ENCODE measurements at places on chromosomes 16 and 17.

- no peak for DNase-seq
Measured at GRCh38 chr17:77863814-77864161, 94.7 kb upstream of the TNRC6C start.

DNA sequence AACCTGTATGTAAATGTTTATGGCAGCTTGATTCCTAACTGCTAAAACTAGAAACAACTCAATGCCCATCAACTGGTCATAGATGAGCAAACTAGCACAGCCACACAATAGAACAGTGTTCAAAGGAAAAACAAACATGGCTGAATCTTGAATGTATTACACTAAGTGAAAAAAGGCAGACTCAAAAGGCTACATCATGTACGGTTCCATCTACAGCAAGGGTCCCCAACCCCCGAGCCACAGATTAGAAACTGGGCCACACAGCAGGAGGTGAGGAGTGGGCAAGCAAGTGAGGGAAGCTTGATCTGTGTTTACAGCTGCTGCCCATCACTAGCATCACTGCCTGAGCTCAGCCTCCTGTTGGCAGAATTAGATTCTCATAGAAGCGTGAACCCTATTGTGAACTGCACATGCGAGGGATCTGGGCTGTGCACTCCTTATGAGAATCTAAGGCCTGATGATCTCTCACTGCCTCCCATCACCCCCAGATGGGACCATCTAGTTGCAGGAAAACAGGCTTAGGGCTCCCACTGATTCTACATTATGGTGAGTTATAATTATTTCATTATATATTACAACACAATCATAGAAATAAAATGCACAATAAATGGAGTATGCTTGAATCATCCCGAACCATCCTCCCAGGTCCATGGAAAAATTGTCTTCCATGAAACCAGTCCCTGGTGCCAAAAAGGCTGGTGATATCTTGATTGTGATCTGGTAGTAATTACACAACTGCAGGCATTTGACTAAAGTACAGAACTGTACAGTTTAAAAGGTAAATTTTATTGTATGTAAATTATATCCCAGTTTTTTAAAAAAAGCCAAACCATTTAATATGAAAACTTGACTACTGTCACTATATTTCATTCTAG lies 7.7 kb downstream of the CEP20 start:
- no peak for DNase-seq

GRCh38 chr17:72970246-72970645 lies 122.2 kb downstream of the SLC39A11 start:
- no peak for DNase-seq

GRCh38 chr16:9345880-9346279 lies 254.4 kb downstream of the HAPSTR1 start:
- no peak for DNase-seq

DNA sequence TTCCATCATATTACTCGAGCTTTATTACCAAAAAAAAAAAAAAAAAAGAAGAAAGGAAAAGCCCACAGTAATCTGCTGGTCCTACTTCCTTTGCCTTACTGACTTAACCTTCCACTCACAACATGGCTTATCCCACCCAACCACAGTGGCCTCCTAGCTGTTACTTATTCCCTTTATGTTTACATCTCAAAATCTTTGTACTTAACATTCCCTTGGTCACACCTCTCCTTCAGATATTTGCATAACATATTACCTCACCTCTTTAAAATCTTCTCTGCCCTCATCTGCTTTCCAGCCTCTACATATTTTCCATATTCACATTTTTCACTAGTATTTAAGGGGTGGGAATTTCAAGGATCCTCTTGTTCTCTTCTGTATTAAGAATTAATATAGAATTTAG lies 327.0 kb upstream of the TBX2 start:
- DNase-seq, result no peak

DNA sequence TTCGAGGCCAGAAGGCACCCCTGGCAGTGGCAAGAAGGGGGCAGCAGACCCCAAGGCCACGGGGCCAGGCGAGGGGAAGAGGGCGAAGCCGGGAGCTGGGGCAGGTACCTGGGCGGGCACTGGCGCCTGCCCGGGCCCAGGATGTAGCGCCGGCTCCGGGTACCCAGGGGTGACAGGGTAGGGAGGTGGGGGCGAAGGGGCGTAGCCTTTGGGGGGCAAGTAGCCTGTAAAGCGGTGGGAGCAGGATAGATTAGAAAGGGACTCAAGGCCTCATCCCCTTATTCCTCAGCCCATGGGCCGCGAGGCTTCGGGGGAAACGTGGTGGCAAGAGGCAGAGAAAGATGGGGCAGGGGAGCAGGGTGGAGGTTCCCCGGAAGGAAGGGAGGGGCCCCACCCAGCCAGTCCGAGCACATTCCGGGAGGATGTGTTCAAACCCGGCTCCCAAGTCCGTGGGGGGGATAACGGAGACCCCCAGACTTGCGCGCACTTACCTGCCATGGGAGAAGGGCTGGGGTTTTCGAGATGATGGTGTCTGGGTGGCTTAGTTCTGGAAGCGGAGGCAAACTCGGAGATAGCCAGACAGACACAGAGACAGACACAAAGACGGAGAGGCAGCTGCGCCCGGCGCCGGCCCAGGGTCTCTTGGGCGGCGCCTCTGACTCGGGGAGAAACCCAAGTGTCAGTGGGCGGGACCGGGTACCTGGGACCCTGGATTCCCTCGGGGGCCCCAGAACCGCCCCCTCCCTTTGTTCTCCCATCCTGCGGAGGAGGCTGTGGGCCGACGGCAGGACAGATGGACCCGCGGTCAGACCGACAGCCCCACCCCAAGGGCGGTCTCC lies 493 bp downstream of the PLSCR3 start:
- DNase-seq, result peak; percentile 29

DNA sequence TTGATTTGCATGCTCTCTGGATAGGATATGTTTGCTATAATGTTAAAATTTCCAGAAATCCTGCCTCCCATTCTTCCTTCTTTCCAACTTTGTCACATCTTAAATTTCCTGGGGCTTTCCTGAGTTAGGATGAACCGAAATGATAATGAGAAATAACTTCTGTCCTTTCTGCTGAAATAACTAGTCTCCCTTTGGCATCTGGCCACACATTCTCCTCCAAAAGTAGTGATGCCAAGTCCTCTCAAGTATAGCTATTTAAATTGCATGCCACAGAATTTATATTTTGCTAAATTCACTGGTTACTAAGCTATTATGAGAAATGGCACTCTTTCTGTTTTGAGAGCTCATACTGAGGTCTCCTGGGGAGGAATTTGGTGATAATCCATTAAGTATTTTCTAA lies 30.6 kb downstream of the FAM20A start:
- DNase-seq, result no peak

DNA sequence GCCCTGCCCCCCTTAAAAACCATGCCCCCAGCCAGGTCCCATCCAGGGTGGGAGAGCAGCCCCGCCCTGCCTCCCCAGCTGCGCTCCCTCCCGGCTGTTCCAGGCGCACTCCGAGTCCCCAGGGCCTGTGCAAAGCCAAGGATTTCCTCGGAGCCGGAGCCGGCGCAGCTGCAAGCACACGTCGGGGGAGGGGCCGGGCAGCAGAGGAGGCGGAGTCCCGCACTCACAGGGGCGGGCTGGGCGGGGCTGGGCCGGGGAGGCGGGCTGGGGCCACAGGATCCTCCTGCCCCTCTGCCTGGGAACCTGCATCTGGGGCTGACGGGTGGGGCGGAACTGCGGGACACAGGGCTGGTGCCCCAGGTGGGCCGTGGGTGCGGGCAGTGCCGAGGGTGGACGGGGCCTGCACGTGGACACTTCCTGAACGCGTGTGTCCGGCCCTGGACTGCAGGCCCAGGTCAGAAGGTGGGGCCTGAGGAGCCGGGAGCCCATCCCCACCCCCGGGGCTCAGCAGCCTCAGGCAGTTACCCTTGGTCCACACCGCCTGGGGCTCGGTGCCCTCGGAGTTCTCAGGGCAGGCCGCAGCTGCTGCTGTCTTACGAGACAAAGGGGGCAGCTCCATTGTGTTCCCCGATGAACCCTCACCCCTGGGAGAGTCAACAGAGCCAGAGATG lies 24.0 kb upstream of the SSTR5 start:
- DNase-seq, result peak; percentile 50

- DNase-seq, result no peak
Measured at GRCh38 chr16:2295056-2295798, 27.3 kb upstream of the RNPS1 start.

DNA sequence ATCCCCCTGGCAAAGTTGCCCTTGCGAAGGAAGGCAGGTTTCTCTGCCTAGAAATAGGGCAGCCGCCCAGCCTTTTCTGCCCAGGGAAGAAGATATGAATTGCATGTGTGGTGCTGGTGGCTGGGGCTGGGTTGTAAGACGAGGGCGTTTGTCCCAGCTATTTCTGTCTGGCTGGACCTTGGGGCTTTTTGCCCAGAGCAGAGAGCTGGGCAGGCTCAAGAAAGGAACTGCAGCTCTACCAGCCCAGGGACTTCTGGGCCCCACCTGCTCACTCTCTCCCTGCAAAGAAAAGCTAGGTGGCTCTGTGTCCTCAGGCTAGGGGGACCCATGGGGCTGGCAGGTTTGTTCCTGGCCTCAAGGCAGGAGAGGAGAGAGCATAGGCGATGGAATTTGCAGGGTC lies 586 bp downstream of the CACNG1 start:
- no peak for DNase-seq

GRCh38 chr17:81992306-81993102 lies 15.1 kb downstream of the ASPSCR1 start:
- DNase-seq, result no peak

DNA sequence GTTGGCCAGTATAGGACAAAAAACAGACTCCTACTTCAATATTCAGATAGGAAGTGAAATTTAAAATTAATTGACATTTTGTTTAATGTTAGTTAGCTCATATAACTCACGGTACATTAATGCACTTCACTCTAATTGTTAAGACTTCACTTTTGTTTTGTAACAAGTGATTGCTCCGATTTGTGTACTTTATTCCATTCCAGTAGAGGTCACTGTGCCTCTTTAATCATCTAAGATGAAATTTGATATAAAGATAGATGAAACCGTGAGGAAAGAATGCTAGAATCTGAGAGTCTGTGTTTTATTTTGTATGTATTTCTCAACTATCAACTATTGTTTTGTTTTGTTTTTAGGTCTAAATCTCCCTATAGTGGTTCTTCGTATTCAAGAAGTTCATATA lies 29.0 kb downstream of the RBBP6 start:
- DNase-seq, result peak; percentile 8

Measured in NCI-H524 (cell line).